ENCODE measurements at places on chromosomes 6 and 20.

DNA sequence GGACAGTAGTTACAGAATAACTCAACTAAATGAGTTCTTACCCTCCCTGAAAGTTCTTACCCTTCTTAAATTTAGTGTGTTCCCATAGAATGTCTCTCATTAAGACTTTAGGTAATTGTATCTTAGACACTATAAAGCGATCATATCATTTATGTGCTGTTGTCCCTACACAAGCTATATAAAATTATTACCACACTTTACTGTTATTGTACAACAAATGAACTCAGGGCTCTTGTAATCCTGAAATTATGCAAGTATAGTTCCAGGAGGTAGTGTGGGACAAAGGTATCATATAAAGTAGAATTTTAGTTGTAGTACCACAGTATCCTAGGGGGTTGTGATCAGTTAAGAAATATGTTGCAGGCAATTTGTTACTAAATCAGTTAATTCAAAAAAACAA lies 167.4 kb upstream of the CARMIL1 start:
- DNase-seq, result no peak

DNA sequence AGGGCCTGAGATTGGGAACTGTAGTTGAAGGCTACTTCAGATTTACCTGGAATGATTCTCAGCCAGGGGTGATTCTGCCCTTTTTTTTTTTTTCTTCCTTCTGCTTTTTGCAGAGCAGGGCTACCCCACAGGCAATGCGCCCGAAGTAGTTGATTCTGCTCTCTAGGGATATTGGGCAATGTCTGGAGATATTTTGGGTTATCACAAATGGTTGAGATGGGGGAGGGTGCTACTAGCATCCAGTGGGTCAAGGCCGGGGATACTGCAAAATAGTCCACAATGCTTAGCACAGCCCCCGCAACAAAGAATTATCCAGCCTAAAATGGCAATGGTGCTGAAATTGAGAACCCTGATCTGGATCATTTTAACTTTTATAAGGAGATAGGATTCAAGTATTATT lies 71.2 kb upstream of the ZMYND8 start:
- DNase-seq, result no peak

DNA sequence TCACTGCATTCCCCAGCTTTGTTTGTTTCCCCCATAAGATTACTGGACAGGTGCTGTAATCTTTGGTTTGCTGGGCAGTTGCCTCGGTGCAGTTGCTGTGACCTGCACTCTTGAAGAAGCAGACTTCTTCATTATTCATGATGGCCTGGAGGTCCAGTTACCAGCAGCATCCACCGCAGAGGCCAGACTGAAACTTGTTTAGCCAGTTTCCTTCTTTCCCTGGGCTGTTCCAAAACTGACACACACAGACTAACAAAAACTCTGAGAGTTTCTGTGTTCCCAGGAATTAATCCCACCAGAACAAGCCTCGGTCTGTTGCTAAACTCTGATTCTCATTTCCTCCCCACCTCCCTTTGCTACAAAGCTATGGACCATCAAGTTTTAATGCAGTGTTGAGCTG lies 144.1 kb downstream of the QRSL1 start:
- DNase-seq, result no peak

DNA sequence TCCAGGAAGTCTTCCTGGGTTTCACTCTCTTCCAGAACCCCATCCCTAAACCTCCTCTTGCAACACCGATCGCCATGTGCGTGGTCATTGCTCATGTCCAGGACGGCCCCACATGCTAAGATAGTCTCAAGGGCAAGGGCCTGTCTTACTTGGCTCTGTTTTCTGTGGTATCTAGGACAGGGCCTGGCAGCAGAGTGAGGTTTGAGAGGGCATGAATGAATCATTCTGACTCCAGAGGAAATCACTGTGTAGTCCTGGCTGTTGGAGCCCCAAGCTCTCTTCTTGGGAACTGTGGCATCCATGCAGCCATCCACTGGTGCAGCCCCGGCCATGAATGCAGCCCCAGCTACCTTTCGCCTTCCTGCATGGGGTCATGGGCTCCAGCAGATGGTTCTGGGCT lies 12.4 kb downstream of the SIRPA start:
- no peak for DNase-seq

- DNase-seq, result no peak
Observed at GRCh38 chr6:89387516-89388201, 24.4 kb downstream of the RRAGD start.

DNA sequence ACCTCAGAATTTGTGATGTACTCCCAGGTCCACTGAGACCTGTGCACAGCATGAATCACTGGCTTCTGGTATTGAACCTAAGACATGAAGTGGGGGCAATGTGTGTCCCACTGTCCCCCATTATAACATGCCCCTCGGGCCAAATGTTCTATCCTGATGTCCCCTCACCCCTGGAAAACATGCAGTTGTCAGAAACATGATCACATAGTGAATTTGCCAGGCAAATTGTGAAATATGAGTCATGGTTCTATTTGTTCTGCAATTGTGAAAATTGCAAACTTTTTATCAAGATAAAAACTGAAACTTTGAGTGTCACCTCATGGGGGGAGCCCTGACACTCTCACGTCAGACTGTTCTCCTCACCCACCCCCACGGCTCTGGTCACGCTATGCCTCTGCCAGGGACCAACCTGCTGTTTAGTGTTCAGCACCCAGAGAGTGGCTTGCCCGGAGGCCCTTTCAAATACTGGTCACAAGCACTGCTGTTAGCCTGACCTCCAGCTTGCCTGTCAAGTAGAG lies 305.3 kb downstream of the CLIC5 start:
- no peak for DNase-seq

- DNase-seq, result no peak
Observed at GRCh38 chr6:44270526-44271405, 516 bp downstream of the TMEM151B start.

DNA sequence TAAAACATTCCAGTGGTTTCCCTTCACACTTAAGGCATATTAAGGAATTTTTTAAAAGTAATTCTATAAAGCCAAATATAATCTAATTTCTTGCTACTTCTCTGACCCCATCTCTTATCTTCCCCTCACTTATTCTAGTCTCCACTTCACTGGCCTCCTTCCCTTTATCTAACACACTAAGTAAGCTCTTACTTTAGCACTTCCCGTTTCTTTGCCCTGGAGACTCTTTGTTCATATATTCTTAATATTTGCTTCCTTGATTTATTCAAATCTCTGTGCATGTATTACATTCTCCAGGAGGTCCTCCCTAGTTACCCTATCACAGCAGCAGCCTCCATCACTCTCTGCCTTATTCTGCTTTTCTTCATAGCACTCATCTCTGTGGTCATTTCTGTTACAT lies 20.3 kb downstream of the GTPBP2 start:
- no peak for DNase-seq

DNA sequence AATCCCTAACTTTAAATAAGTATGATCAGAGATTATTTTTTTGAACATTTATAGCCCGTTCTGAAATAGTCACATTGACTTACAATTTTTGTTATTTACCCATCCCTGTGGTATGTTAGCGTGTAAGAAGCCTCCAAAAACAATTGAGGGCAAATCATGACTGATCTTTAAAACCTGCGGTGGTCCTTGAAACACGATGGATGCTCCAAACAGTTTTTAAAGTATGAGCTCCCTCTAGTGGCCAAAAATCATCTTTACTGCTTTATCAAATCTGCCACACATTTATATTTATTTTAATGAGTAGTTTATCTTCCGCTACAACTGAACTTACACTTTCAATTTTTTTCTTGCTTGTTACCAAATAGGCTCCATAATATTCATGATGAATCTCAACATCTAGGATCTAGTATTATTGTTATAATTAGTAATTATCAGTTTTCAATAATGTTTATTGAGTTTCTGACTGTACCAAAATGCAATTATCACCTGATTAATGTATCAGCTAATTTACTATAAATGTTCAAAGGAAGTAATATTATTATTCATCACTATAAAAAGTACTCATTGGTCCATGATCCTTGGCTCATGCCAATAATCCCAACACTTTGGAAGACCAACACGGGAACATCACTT lies 52.2 kb downstream of the MARCKS start:
- DNase-seq, result peak; percentile 75

DNA sequence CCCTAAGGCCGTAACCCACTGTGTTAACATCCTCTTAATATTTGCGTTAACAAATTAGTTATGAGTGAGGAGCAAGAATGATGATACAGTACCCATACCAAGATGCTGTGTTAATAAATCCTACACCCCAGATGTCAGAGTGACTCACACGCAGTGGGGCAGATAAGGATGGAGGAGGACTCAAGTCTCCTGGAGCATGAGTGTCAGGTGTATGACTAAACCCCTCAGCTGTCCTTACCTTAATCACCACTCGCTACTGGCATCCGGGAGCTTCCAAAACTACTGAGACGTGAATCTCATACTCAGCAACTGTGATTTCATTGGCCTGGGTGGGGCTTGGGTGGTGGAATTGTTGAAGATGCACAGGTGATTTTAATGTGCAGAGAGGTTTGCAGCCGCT lies 131.3 kb upstream of the MTHFD1L start:
- no peak for DNase-seq

DNA sequence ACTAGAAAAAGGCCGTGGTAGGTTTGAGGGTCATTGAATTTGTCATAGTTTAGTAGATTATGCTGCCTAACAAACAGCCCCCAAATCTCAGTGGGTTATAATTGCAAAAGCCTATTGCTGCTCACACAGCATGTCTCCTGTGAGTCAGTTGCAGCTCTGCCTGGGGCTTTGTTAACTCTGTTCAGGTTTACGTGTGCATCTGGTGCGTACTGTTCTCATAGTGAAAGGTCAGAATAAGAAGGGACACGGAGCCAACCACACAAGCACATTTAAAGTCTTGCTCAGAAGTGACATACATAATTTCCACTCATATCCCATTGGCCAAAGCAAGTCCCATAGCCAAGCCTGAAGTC lies 48.1 kb upstream of the BMP2 start:
- DNase-seq, result no peak

- DNase-seq, result no peak
Observed at GRCh38 chr6:12653486-12653885, 63.1 kb upstream of the PHACTR1 start.

DNA sequence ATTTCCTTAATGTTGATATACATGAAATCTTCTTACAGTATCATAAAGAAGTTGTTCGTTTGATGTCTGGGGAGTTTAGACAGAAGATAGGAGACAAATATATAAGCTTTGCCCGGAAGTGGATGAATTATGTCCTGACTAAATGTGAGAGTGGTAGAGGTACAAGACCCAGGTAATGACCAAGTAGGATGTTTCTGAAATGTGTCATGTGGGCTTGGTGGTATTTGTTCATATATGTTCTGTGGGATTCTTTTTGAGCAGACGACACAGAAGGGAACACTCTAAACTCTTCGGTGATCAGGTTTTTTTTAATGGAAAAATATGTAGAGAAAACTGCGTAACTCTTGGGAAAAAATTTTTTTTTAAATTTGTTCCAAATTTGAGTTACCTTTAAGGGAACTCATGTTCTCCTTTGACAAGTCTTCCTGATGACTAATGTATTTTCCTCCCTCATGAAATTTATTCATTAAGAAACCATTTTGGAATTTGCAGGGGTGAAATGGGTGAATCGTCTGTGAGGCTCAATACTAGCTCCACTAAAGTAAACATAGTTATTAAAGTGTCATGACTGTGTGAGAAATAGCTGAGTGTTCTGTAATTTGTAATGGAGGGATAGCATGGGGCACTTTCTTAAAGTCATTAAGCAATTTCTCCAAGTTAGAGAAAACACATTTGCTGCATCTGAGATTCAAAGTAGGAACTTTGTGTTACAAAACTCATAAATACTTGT lies 100.6 kb downstream of the MAP3K4 start:
- DNase-seq, result no peak

GRCh38 chr20:4130404-4131189 lies 115.2 kb upstream of the RNF24 start:
- DNase-seq, result no peak

- DNase-seq, result no peak
Observed at GRCh38 chr6:154249499-154250298, 106.9 kb downstream of the IPCEF1 start.

DNA sequence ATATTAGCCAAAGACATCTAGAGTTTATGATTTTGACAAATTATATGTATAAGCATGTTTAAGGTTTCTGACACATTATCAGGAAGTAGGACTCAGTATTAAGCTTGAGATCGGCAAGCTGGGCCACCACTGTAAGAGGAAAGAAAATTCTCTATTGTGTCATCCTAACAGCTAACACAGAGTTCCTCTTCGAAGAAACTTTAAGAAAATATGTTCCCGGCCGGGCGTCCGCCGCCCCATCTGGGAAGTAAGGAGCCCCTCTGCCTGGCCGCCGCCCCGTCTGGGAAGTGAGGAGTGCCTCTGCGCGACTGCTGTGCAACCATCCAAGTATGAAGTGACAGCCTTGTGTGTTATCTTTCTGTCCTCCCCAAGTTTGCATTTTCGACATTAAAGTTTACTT lies 23.0 kb downstream of the USP49 start:
- no peak for DNase-seq

DNA sequence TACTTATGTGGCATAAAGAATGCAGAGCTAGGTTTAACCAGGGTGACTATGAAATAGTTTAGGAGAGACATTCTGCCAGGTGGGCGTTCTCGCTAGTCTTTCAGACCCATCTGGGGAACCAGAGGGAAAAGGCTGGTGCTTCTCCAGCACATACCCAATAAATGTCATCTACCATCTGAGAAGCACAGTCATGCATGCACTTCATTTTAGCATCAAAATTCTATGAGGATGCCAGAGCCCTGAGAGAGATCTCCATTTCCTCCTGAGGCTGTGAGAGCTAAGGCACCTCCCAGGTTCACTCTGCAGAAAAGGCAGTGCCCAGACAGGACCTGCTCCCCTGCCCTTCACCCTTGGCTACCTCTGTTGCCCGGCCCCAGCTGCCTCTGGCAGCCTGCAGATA lies 231.7 kb upstream of the PRND start:
- DNase-seq, result no peak

- DNase-seq, result no peak
Observed at GRCh38 chr6:23535101-23535500, 590.9 kb upstream of the NRSN1 start.

GRCh38 chr6:131840441-131840840 lies 32.6 kb downstream of the ENPP1 start:
- no peak for DNase-seq

GRCh38 chr20:51966296-51966971 lies 164.1 kb upstream of the SALL4 start:
- peak; percentile 48 for DNase-seq

DNA sequence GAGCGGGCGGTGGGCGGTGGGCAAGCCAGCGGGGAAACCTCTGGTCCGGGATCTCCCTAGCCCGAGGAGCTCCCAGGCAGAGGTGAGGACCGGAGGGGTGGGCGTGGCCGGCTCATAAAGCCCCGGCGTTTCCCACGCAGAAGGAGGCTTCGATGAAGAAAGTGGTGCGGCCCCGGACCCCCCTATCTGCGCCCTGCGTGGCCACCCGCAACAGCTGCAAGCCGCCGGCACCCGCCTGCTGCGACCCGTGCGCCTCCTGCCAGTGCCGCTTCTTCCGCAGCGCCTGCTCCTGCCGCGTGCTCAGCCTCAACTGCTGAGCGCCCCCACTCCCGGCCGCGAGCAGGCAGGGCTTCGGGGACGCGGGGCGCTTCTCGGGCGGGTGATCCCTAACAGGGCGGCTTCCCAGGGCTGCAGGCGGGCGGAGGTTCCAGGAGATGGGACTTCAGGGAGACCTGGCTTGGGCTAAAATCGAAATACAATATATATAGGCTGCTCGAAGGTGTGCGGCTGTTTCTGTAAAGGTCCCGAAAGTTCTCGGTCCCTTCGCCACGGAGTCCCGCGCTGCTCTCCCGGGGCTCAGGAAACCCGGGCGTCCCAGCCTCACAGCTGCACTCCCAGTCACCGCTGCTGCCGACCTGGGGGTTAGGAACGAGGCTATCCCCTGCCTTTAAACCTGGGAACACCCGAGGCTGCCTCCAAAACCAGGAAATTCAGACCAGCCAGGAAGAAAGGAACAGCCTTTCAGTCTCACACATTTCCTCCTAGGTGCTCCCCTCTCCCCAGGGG lies 27.8 kb downstream of the ASIP start:
- DNase-seq, result no peak

Data from kidney capillary endothelial cell (primary cell).